Ovary (tissue), 10 donors: ENCODE measurements at places on chromosomes 2 and 18. TPM values are rescaled to one million over a fixed set of nuclear protein-coding genes. Genes with fewer than 3 reads are reported as not detected.

TCF23 gene
- 31.7 TPM for polyA plus RNA-seq

ARMC9 gene
- 16.7 TPM for polyA plus RNA-seq

ESPNL gene
- 1.2 TPM for polyA plus RNA-seq

TDRD15 gene
- polyA plus RNA-seq, result not detected

LIMS3 gene
- 3.8 TPM for polyA plus RNA-seq

SERPINB13 gene
- polyA plus RNA-seq, result not detected

RFTN2 gene
- polyA plus RNA-seq, result 8.1 TPM

RGPD4 gene
- polyA plus RNA-seq, result not detected

MERTK gene
- polyA plus RNA-seq, result 8.3 TPM

IL1F10 gene
- polyA plus RNA-seq, result not detected

KIF1A gene
- polyA plus RNA-seq, result 0.93 TPM

GREB1 gene
- 228 TPM for polyA plus RNA-seq

ALK gene
- polyA plus RNA-seq, result 0.05 TPM

MAL gene
- polyA plus RNA-seq, result 0.90 TPM

EFEMP1 gene
- 238 TPM for polyA plus RNA-seq

- DNase-seq, result no peak
Observed at GRCh38 chr2:89850481-89850880, 1159.0 kb downstream of the RPIA start.

GRCh38 chr18:13220361-13220991 is 1.9 kb downstream of the LDLRAD4 start:
- DNase-seq, result no peak

- DNase-seq, result no peak
Observed at GRCh38 chr2:67802291-67802690, 260.5 kb downstream of the C1D start.

DNA sequence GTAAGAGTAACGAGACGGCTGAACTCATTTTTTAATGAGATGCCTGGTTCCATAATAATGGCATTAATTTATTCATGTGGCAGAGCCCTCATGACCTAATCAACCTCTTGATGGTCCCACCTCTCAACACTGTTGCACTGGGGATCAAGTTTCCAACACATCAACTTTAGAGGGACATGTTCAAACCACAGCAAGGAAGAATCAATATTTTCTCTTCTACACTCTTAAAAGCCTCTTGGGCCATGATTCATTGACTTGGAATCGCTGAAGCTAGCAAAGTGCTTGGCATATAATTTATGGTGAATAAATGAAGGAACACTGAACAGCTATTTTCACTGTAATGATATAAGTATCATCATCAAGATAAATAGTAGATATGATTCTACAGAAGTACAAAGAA is 333.0 kb downstream of the TNS1 start:
- no peak for DNase-seq

DNA sequence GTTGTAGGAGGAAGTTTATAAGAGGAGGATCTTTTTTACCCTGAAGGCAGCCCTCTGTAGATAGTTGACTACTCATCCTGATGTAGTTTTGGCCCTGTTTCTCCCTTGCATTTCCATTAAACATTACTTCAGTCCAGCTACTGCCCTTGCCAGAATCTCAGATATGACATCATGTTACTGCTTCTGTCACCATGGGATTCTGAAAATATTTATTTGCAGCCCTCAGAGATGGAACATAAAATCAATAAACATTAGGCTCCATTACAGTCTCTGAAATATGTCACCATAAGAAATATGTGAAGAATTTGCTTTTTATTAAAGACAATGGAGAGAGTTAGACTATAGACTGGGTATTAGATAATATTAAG is 68.7 kb upstream of the STK39 start:
- no peak for DNase-seq

DNA sequence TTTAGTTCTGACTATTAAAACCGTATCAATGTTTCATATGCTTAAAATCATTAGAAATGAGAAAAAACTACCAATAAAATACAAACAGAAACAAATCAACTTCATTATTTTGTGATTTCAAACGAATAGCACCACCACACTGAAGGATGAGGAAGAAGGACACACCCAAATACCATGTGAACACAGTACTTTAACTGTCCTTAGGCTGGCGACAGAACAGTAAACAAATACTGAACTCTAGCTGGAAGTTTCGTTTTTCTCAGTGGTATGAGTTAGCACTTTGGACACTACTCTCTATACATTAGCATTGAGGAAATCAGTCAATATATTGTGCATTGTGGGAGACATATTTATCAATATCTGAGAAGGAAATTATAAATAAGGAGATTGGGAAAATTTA is 202.4 kb upstream of the AGAP1 start:
- DNase-seq, result no peak

GRCh38 chr2:156311976-156312375 is 20.5 kb downstream of the NR4A2 start:
- DNase-seq, result no peak

DNA sequence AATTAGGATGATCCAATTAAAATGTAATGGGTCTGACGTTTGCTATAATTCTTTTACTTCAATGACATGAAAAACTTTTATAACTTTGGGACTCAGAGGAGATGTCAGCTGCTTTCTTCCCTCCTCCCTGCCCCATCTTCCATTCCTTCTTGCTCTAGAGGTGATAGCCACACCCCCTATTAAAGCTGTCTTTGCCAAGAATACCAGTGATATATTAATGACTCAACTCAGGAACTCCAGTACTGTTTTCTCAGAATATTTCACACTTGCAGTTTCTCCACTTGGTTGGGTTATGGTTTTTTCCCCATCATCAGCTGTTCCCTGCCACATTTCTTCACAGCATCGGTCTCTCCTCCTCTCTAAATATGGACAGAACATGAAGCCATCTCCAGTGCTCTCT is 184.0 kb downstream of the KCNE4 start:
- DNase-seq, result no peak

- no peak for DNase-seq
Observed at GRCh38 chr2:19525313-19525712, 166.9 kb upstream of the OSR1 start.

DNA sequence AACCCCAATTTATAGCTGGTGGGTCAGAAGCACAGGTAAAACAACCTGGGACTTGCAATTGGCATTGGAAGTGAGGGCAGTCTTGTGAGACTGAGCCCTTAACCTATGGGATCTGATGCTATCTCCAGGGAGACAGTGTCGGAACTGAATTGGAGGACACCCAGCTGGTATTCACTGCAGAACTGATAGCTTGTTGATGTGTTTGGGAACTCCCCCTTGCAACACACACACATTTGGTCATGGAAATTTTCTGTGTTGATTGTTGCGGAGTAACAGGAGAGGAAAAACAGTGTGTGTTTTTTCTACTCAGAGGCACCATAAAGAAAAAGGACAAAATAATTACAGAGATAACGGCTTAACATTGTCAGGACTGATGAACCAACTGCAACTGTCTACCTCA is 16.1 kb downstream of the TPGS2 start:
- DNase-seq, result peak; percentile 17

DNA sequence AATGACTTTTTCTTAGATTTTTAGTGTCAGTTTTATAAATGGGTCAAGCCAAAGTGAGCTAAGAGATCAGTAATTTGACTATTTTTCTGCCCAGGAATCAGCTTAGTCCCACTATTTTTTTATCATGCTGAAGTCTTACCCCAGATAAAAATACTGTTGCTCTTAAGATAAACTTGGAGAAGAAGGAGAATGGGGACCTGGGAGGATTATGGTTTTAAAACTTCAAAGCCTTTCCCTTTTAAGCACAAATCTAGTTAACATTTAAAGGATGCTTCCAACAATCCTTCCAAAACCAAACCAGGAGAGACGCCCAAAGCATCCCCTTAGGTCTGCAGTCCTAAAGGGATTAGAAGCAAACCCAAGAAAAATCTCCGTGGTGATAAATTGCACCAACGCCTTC is 172.4 kb downstream of the SP3 start:
- DNase-seq, result no peak

- DNase-seq, result no peak
Observed at GRCh38 chr2:7572450-7572849, 655.2 kb downstream of the RNF144A start.

DNA sequence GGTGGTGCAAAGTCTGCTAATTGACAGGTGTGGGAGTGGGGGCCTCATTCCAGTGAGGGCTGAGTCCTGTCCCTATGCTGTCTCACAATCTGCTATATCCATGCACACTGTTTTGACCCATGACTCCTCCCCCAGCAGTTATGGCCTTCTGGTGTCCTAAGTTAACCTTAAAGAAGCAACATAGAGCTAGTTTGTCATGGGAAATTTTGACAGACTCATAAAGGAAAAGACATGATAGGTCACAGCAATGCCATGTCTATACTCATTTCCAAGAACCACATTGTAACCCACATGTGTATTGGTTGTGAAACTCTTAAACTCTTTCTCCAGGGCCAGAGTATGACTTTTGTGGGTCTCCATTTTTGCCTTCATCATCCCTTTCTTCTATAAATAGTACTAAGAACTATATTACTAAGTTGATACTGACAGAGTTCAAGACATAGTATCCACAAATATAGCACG is 78.2 kb upstream of the SLC1A4 start:
- no peak for DNase-seq

DNA sequence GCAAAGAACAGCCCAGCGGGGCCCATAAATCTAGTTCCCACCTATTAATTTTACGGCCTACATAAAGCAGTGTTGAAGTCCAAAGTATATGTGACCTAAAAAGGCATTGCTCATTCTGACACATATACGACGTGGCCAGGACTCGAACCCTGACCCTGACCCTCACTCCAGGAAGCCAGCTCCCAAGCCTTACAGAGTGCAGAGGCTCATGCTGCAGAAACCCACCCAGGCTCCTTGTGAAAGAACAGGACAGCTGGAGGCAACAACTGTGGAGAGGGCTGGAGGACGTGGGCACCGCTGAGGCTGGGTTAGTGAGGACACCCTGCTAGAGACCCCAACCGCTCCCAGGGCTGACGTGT is 221.6 kb downstream of the CYP26B1 start:
- DNase-seq, result no peak

- DNase-seq, result no peak
Observed at GRCh38 chr18:69795791-69796190, 151.9 kb downstream of the CD226 start.

DNA sequence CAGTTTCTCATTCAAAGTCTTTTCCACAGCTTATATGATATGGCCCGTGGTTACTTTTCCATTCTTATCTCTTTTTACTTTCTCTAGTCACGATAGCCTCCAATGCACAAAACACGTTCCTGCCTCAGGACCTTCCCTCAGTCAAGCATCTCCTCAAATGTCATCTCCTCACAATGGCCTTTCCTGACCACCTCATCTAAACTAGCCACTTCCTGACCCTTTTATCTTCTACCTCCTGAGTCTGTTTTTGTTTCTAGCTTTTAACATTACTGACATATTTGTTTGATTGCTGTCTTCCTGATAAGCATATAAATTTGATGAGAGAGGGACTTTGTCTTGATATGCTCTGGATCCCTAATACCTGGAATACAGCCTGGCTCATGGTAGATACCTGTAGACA is 7.6 kb downstream of the PGAP1 start:
- no peak for DNase-seq

GRCh38 chr2:29519338-29519925 is 402.0 kb downstream of the ALK start:
- no peak for DNase-seq

- no peak for DNase-seq
Observed at GRCh38 chr2:197205585-197206215, 104.9 kb downstream of the ANKRD44 start.

- DNase-seq, result no peak
Observed at GRCh38 chr2:200708943-200709342, 102.8 kb upstream of the BZW1 start.

DNA sequence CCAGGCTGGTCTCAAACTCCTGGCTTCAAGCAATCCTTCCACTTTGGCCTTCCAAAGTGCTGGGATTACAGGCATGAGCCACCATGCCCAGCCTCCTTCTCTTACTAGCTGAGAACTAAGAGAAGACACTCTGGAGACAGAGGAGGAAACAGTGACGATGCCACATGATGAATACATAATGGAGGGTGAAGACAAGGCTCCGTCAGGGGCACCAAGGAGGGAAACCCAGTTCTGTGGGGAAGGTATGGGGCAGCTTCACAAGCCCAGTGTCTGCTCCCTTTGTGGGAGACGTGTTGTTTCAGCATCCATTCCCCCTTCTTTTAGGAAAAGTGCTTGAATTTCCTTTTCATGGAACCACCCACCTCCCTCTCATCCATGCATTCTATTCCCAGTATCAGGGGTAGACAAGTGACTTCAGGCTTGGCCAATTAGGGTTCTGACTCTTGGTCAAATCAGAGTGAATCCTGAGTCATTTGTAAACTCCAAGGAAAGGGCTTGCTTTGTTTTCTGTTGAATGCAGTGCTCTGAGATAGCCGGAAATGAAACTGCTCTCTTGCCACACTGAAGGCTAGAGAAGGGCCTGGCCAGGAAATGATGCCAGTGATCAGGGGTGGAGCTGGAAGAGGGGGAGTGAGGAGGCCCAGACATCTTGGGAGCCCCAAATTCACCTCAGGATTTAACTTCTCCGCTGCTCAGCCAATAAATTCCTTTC is 23.7 kb downstream of the TMEM127 start:
- no peak for DNase-seq
